ENCODE measurements at places on chromosomes 3 and 15. TPM values are rescaled to one million over a fixed set of nuclear protein-coding genes. Genes with fewer than 3 reads are reported as not detected.

DNA sequence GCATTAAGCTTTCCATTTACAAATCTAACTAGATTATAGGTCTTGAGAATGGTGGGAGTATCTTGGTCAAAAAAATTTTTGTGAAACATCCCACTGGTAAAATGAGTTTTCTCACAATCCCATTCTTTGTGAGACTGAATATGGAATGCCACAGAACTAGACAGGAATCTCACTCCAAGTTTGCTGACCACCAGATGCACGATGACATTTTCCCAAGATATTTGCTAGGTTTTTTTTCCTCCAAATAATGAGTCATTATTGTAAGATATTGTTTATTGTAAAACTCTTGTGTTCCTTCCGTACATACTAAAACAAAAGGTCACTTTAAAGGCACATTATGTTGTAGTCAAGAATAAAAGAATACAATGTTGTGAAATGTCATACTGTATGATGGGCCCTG lies 53.9 kb downstream of the COPS2 start:
- H3K36me3 ChIP-seq, result peaks cover 16% of the 10 kb centered on the region
- no peak for DNase-seq
- no peak overlapping the region for H3K27ac ChIP-seq

DNA sequence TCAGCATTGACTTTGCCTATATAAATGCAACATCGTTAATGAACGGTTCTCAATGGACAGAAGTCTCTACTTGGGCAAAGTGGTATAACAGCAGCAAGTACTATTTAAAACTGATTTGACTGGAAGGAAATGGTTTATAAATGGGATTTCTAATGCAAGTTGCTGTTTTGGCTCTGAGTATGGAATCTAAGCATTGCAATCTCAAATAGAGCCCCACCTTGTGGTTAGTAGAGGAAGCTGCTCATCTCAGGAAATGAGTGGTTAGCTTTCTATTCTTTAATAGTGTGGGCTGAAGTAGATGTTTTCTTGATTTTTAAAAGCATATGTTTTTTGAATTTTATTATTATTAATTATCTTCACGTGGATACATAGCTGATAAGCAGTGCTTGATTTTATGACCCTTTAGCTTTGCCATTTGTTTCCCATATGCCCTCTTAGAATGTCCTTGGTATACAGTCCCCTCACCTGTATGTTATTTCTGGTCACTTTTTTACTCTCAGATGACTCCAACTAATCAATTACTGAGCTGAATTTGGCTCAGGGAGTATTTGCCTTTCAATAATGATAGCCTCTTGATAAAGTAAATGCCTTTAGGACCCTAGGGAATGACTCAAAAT lies 67.1 kb downstream of the OXSM start:
- no peak for DNase-seq
- no peak overlapping the region for H3K4me3 ChIP-seq
- peaks cover 8% of the 10 kb centered on the region for H3K4me1 ChIP-seq
- no peak overlapping the region for H3K27ac ChIP-seq

Gene MKRN2OS
- not detected for total RNA-seq

GRCh38 chr3:66885326-66886000 lies 112.6 kb upstream of the KBTBD8 start:
- H3K27ac ChIP-seq, result no peak overlapping the region
- no peak for DNase-seq
- H3K4me3 ChIP-seq, result no peak overlapping the region
- H3K27me3 ChIP-seq, result peaks cover 2% of the 10 kb centered on the region
- peaks cover 1% of the 10 kb centered on the region for H3K36me3 ChIP-seq
- H3K4me1 ChIP-seq, result peaks cover 1% of the 10 kb centered on the region

DNA sequence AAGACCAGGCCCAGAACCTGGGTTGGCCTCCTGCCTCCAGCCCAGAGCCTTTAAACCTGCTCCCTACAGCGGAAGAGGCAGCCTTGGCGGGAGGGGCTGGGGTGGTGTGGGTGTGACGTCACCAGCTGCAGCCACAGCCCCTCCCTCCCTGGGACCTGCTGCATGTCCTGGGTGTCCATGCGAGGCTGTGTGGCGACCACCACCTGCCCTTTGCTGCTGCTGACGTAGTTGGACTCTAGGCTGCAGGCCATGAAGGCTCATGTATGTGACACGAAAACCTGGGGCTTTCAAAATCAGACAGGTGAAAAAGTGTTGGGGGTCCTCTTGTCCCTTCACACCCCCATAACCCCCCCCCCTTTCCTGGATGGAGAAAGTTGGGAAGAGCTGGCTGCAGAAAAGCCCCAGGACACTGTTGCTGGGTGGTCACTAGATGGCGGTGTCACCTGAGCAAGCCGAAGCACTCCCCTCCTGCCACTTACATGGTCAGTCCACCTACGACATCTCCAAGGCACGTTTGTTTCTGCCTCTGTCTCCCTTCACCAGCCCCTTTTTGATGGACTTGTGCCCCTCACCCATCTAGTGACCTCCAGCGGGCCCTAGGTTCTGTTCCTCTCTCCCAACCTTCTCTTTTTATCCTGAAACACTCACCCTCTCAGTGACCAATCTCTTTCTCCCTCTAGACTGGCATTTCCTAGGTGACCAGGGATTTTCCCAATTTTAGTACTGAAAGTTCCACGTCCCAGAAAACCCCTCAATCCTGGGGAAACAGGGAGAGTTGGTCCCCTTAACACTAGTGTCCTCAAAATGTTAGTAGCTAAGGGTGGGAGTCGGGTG lies 35.2 kb downstream of the SLC6A20 start:
- H3K27me3 ChIP-seq, result peaks cover 7% of the 10 kb centered on the region
- no peak overlapping the region for H3K27ac ChIP-seq
- H3K36me3 ChIP-seq, result no peaks in the 10 kb centered on the region
- H3K4me3 ChIP-seq, result no peak overlapping the region

GRCh38 chr15:55846116-55846707 lies 103.3 kb upstream of the PRTG start:
- H3K4me1 ChIP-seq, result peaks cover 1% of the 10 kb centered on the region
- H3K27me3 ChIP-seq, result no peaks in the 10 kb centered on the region
- no peak overlapping the region for H3K27ac ChIP-seq
- peaks cover 14% of the 10 kb centered on the region for H3K36me3 ChIP-seq
- no peak overlapping the region for H3K4me3 ChIP-seq
- DNase-seq, result no peak

- DNase-seq, result peak; percentile 19
- H3K4me3 ChIP-seq, result no peak overlapping the region
- H3K36me3 ChIP-seq, result peaks cover 7% of the 10 kb centered on the region
- peaks cover 23% of the 10 kb centered on the region for H3K4me1 ChIP-seq
- peak overlapping the region; percentile 19 for H3K27ac ChIP-seq
- peaks cover 3% of the 10 kb centered on the region for H3K27me3 ChIP-seq
Observed at GRCh38 chr15:68383161-68384074, 48.5 kb downstream of the ITGA11 start.

Gene CPN2
- total RNA-seq, result not detected

DNA sequence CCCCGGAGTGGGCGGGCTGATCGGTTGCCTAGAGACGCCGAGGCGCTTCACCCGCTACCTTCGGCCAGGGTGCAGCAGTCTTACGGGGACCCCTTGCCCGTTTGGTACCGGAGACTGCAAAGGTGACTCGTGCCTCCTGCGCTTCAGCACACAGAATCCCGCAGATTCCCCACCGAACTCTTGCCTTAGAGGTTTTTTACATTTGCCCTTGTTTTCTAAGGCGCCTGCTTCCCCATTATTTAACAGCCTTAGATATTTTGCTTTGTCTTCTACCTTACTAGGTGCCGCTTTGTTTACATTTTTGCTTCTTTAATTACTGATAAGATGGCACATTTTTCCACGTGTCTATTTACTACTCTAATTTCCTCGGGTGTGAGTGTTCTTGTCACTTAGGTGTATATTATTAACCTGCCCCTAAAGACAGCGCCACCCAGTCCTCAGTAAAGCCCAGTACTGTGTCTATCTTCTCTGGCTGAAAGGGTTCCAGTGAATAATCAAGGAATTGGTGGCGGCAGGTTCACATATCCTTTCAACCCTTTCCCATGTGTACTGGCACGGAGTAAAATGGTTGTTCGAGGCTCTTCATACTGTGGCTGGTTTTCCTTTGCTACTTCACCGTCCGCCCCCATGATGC lies 573 bp upstream of the CEP152 start:
- peaks cover 32% of the 10 kb centered on the region for H3K4me1 ChIP-seq
- peaks cover 9% of the 10 kb centered on the region for H3K27me3 ChIP-seq
- H3K27ac ChIP-seq, result peak overlapping the region; percentile 66
- peak overlapping the region; percentile 90 for H3K4me3 ChIP-seq

GRCh38 chr15:100911086-100911485 lies 8.1 kb upstream of the LRRK1 start:
- H3K4me1 ChIP-seq, result no peaks in the 10 kb centered on the region
- H3K36me3 ChIP-seq, result no peaks in the 10 kb centered on the region
- no peak overlapping the region for H3K27ac ChIP-seq
- peaks cover 33% of the 10 kb centered on the region for H3K27me3 ChIP-seq

Gene MAP1A
- 3.4 TPM for total RNA-seq

DNA sequence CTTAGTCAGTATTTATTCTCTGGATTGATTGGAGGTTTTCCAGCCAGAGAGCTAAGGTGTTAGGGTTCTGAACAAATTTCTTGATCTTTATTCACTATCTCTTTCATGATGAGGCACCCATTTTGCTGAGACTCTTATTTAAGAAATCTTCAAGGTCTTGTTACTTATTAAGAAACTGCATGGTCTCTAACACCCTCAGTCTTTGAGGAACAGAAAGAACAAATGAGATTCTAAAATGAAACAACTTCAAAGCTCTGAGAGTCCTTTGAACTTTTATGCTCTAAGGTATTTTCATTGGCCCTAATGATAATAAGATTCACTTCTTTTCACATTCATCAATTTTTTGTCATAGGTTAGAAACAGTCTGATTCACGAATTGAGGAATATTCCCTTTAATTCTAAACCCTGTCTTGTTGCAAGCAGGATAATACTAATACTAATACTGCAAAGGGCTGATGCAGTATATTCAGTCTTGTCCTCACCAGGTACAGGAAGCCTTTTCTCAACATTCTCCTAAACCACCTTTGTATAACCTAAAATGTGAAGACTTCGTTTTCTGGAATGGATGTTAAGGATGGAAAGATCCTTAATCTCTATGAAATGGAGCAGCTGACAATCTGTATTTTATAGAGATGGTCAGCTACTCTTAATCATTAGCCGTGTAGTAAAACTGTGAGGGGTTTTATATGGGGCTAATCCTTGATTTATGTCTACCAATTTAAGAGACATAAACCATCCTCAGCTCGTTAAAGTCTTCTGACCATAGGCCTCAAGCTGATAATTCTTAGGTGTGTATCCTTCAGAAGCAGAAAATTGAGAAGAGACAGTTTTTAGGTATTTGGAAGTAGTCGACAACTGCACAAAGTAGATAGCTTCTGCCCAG lies 198.3 kb downstream of the OTOL1 start:
- H3K27ac ChIP-seq, result no peak overlapping the region
- DNase-seq, result no peak
- H3K4me3 ChIP-seq, result no peak overlapping the region
- no peaks in the 10 kb centered on the region for H3K4me1 ChIP-seq

Gene BFSP2
- not detected for total RNA-seq

GRCh38 chr15:38128341-38128781 lies 124.3 kb upstream of the SPRED1 start:
- H3K4me1 ChIP-seq, result peaks cover 10% of the 10 kb centered on the region
- no peak overlapping the region for H3K27ac ChIP-seq
- H3K4me3 ChIP-seq, result no peak overlapping the region
- no peaks in the 10 kb centered on the region for H3K36me3 ChIP-seq
- peaks cover 18% of the 10 kb centered on the region for H3K27me3 ChIP-seq
- DNase-seq, result no peak

DNA sequence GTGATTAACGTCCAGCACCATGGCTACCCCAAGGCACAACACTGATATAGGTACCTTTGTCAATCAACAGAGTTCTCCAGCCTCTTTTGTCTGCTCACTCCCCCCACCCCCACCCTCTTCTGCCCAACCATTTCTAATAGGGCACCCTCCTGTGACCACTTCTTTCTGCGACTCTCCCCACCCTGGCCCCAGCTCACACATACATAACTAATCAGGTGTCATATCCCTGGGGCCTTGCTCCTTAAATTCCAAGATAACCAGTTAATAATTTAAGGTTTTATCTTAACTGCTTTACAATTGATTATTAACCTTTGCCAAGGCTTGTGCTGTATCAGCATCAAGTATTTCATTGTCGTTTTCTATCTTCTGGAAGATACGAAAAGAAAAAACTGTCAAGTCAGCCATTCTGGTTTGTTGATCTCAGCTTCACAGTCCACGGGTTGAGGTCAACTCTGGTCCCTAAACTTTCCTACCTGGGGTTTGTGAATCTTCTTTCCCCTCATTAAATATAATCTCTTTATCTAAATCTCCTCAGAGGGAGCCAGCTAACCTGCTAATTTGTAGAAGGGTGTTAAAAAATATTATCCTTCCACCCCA lies 27.3 kb upstream of the SLC28A2 start:
- no peaks in the 10 kb centered on the region for H3K36me3 ChIP-seq
- peaks cover 20% of the 10 kb centered on the region for H3K27me3 ChIP-seq
- H3K4me3 ChIP-seq, result no peak overlapping the region
- DNase-seq, result no peak
- no peak overlapping the region for H3K27ac ChIP-seq

GRCh38 chr3:114011059-114011797 lies 45.1 kb downstream of the CCDC191 start:
- no peaks in the 10 kb centered on the region for H3K36me3 ChIP-seq
- H3K27ac ChIP-seq, result no peak overlapping the region
- no peak for DNase-seq
- H3K4me1 ChIP-seq, result no peaks in the 10 kb centered on the region

GRCh38 chr3:158106766-158107471 lies 699 bp upstream of the SHOX2 start:
- DNase-seq, result peak; percentile 48
- H3K27ac ChIP-seq, result peak overlapping the region; percentile 62
- H3K4me3 ChIP-seq, result peak overlapping the region; percentile 71
- peaks cover 50% of the 10 kb centered on the region for H3K4me1 ChIP-seq

DNA sequence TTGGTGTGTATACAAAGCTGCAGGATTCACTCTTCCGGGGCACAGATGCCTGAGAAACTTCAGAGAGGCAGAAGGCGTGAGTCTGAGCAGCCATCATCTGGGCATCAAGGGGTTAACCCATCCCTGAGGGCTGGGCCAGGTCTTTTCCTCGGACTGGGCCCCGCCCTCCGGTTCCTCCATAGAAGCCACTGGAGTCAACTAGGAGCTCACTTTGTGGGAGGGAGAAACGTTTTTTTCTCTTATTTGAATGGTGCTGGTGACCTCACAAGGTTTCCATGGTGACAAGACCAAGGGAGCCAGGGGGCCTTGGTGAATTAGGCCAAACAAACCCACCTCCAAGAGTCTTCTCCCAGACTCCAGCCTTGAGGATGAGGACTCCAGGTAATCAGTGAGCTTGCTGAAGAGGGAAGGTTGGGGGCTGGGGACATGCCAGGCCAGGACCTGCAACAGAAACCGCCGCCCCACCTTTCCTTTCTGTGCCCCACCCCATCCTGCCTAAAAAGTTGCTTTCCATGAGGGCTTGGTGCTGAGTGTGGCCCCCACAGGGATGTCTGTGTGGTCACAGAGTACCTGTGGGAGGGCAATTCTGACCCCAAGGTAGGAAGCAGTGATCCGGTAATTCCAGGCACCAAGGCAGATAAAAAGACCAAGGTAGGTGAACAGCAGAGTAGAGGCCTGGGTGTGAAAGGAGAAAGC lies 14.8 kb upstream of the INSYN1 start:
- no peaks in the 10 kb centered on the region for H3K36me3 ChIP-seq
- H3K27ac ChIP-seq, result no peak overlapping the region
- peaks cover 26% of the 10 kb centered on the region for H3K27me3 ChIP-seq
- no peak for DNase-seq
